ENCODE measurements at places on chromosomes 7 and 10.

DNA sequence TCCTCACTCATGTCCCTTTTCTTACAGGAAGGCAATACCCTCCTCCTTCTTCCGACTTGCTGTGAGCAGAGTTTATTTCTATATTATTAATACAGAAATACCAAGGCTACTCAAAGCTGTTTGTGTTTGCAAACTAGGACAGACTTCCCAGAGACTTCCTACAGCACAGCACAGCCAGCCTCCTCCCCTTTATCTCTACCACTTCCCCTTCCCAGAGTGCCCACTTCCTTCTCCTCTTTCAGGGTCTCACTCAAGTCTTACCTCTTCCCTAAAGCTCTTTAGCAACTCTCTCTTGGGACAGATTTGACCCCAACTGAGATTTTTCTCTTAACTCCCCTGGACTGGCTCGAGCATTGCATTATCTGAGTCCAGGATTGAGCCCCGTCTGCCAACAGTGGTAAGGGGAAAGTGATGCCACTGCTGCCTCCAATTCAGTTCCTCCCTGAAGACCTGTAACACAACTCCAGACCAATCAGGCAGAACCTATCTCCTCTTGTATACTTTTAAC lies 5.5 kb upstream of the LRGUK start:
- H3K27ac ChIP-seq = no peak overlapping the region
- no peak for ATAC-seq
- H3K4me1 ChIP-seq = peaks cover 8% of the 10 kb centered on the region
- no peaks in the 10 kb centered on the region for H3K36me3 ChIP-seq
- no peaks in the 10 kb centered on the region for H3K27me3 ChIP-seq
- H3K4me3 ChIP-seq = no peak overlapping the region

- H3K27ac ChIP-seq = no peak overlapping the region
- H3K36me3 ChIP-seq = no peaks in the 10 kb centered on the region
- peaks cover 40% of the 10 kb centered on the region for H3K4me1 ChIP-seq
- H3K4me3 ChIP-seq = no peak overlapping the region
- no peaks in the 10 kb centered on the region for H3K27me3 ChIP-seq
Measured at GRCh38 chr7:28293527-28293835, 112.9 kb upstream of the JAZF1 start.

- H3K4me1 ChIP-seq = no peaks in the 10 kb centered on the region
- no peak for ATAC-seq
- no peaks in the 10 kb centered on the region for H3K36me3 ChIP-seq
- no peak overlapping the region for H3K27ac ChIP-seq
- no peak overlapping the region for H3K4me3 ChIP-seq
Measured at GRCh38 chr10:118102121-118102520, 55.4 kb upstream of the RAB11FIP2 start.

GRCh38 chr10:124874-125273 lies 10.4 kb upstream of the ZMYND11 start:
- H3K27ac ChIP-seq = no peak overlapping the region
- no peak for ATAC-seq
- no peak overlapping the region for H3K4me3 ChIP-seq
- H3K4me1 ChIP-seq = peaks cover 12% of the 10 kb centered on the region

GRCh38 chr7:31751726-31752125 lies 64.7 kb downstream of the PPP1R17 start:
- no peaks in the 10 kb centered on the region for H3K36me3 ChIP-seq
- ATAC-seq = no peak
- H3K4me1 ChIP-seq = no peaks in the 10 kb centered on the region
- H3K27ac ChIP-seq = no peak overlapping the region

GRCh38 chr7:101935521-101936141 lies 118.2 kb downstream of the CUX1 start:
- H3K4me1 ChIP-seq = peaks cover 48% of the 10 kb centered on the region
- H3K27ac ChIP-seq = peak overlapping the region; percentile 66
- peaks cover under 1% of the 10 kb centered on the region for H3K36me3 ChIP-seq
- peak overlapping the region; percentile 55 for H3K4me3 ChIP-seq

DNA sequence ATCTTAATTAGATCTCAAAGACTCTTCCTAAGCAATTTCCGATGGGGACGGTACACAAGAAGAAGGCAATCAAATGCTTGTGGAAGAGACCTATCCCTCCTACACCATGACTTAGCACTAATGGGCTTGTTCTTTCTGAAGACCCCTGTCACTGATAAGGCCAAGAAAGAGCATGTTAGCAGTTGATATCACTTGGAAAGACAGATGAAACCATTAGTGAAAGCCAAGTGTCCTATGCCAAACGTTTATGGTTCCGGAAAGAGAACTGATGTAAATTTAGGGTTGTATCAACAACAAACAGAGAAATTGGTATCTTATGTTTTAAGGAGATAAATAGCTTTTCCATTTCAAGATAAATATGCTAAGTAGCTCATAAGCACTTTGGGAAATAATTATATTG lies 6.5 kb downstream of the UROS start:
- H3K4me3 ChIP-seq = no peak overlapping the region
- H3K27me3 ChIP-seq = no peaks in the 10 kb centered on the region
- H3K36me3 ChIP-seq = peaks cover 30% of the 10 kb centered on the region
- no peak for ATAC-seq
- H3K4me1 ChIP-seq = peaks cover 8% of the 10 kb centered on the region

DNA sequence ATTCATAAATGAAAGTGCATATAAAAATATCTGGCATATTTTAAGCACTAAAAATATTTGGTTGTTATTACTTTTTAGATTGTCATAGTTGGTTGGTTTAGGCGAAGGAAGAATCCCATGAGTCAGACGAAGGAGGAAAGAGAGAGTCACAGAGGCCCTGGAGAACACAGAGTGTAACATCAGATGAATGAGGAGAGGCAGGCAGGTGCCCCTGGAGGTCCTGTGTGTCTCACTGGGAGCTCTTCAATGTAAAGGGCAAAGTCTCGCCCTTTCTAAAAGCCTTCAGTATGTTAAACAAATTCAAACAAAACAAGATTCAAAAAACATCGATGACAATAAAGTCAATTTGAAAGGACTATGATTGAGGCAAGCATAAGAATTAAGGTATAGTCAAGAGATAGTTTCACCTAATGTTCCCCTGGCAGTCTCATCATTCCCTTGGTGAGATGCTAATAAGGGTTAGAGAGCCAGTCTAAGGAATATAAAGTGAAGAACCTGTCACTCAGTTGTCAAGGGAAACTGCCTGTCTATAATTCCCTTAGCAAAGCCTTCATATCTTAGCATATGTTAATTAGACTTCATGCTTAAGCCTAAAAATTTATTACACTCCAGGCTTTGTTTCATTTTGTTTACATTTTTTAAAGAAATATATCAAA lies 194.3 kb downstream of the TPK1 start:
- no peak overlapping the region for H3K27ac ChIP-seq
- no peaks in the 10 kb centered on the region for H3K27me3 ChIP-seq
- no peak for ATAC-seq
- H3K4me3 ChIP-seq = no peak overlapping the region
- no peaks in the 10 kb centered on the region for H3K4me1 ChIP-seq

GRCh38 chr7:5525271-5526099 lies 101.9 kb upstream of the TNRC18 start:
- peaks cover 51% of the 10 kb centered on the region for H3K36me3 ChIP-seq
- ATAC-seq = no peak
- H3K27me3 ChIP-seq = no peaks in the 10 kb centered on the region
- peaks cover 57% of the 10 kb centered on the region for H3K4me1 ChIP-seq
- H3K4me3 ChIP-seq = peak overlapping the region; percentile 97

DNA sequence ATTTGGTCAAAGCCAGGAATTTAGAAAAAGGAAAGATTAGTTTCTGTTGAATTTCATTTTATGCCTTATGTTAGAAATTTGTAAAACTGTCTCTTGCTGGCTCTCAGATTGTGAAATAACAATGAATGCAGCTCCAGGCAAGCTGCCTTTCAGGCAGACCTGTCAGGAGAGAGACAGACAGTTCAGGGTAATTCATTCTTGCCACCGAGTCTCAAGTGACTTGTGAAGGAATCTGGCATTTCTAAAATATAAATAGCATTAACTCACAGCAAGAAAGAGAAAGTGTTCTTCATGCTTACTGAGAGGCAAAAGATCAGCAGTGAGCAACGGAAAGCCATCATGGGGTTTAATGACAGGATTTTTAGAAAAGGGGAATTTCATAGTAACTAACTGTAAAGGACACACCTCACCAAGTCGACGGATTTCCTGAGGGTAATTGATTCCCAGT lies 442.3 kb upstream of the AKR1E2 start:
- no peaks in the 10 kb centered on the region for H3K4me1 ChIP-seq
- no peak overlapping the region for H3K27ac ChIP-seq
- H3K27me3 ChIP-seq = no peaks in the 10 kb centered on the region
- H3K4me3 ChIP-seq = no peak overlapping the region

DNA sequence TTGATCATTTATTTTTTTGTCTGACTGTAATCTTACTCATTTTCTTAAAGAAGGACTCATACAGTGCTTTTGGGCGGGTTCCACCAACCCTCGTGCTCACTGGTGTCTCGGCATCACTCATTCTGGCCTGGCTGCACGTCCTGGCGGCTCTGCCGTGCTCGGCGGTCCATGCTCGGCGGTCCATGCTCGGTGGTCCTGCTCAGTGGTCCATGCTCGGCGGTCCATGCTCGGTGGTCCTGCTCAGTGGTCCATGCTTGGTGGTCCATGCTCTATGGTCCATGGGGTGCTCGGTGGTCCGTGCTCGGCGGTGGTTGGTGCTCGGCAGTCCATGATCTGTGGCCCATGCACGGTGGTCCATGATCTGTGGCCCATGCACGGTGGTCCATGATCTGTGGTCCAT lies 72.5 kb downstream of the WDR37 start:
- no peak overlapping the region for H3K4me3 ChIP-seq
- H3K4me1 ChIP-seq = peaks cover 2% of the 10 kb centered on the region
- no peaks in the 10 kb centered on the region for H3K27me3 ChIP-seq
- H3K36me3 ChIP-seq = peaks cover 78% of the 10 kb centered on the region
- no peak for ATAC-seq
- no peak overlapping the region for H3K27ac ChIP-seq

DNA sequence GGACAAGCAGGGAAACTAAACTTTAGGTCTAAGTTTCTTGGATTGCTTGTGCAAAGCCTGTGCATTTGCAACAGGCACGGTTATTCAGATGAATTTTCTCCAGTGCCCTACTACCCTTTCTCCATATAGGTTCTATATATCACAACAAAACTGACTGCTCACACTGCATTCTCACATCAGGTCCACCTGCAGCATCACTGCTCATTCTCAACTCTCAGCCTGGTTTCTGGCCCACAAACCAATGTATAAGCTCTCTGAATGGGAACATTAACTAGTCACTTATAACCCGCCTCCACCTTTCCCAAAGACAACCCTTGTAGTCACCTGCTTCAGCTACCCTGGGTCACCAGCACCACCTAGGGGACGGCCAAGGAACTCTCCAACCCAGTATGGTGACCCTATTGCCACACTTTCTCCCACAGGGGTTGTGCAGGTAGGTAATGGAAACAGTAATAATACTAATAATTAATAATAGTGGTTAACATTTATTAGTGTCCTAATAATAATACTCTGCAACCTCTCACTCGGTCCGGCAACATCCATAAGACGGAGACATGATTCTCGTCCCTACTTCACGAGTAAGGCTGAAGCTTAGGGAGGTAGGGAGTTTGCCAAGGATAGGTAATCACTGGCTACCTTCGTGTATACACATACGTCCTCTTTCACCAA lies 97.3 kb downstream of the CLEC2L start:
- no peak overlapping the region for H3K27ac ChIP-seq
- no peaks in the 10 kb centered on the region for H3K27me3 ChIP-seq
- no peak overlapping the region for H3K4me3 ChIP-seq
- no peaks in the 10 kb centered on the region for H3K4me1 ChIP-seq
- H3K36me3 ChIP-seq = peaks cover 57% of the 10 kb centered on the region
- peak; percentile 48 for ATAC-seq

- no peaks in the 10 kb centered on the region for H3K36me3 ChIP-seq
- no peak overlapping the region for H3K27ac ChIP-seq
- H3K4me3 ChIP-seq = no peak overlapping the region
- H3K27me3 ChIP-seq = no peaks in the 10 kb centered on the region
- no peak for ATAC-seq
Measured at GRCh38 chr10:51063659-51064535, 10.4 kb upstream of the PRKG1 start.

GRCh38 chr7:100894860-100895700 lies 608 bp downstream of the ACHE start:
- H3K4me3 ChIP-seq = peak overlapping the region; percentile 55
- peaks cover 89% of the 10 kb centered on the region for H3K27me3 ChIP-seq
- H3K27ac ChIP-seq = no peak overlapping the region
- H3K36me3 ChIP-seq = no peaks in the 10 kb centered on the region
- peaks cover 39% of the 10 kb centered on the region for H3K4me1 ChIP-seq
- peak; percentile 43 for ATAC-seq

DNA sequence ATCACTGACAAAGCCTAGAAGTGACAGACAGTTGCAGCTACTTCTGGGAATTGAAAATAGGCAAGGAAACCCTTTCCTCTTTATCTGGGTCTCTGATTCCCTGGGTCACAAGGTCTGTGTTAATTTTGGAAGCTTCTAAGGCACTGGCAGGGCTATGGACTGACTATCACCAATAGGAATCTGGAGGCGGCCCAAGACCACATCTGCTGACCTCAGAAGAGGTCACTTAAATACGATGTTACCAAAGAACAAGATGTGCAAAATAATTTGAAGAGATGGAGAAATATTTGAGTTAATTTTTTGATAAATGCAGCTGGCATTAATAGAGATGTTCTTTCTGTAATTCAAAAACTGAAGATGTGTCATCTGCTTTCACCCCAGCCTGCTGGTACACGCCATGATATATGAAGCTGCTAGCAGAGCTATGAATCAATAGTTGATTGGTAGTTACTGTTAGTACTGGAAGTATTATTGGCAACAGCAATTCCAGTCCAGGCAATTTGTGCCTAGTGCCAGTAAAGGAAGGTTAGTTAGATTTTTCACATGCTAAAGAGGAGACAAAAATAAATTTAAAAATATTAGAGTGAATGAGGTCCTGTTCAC lies 5.5 kb upstream of the STEAP4 start:
- no peaks in the 10 kb centered on the region for H3K4me1 ChIP-seq
- no peak overlapping the region for H3K27ac ChIP-seq
- H3K27me3 ChIP-seq = no peaks in the 10 kb centered on the region
- ATAC-seq = no peak
- H3K36me3 ChIP-seq = no peaks in the 10 kb centered on the region

DNA sequence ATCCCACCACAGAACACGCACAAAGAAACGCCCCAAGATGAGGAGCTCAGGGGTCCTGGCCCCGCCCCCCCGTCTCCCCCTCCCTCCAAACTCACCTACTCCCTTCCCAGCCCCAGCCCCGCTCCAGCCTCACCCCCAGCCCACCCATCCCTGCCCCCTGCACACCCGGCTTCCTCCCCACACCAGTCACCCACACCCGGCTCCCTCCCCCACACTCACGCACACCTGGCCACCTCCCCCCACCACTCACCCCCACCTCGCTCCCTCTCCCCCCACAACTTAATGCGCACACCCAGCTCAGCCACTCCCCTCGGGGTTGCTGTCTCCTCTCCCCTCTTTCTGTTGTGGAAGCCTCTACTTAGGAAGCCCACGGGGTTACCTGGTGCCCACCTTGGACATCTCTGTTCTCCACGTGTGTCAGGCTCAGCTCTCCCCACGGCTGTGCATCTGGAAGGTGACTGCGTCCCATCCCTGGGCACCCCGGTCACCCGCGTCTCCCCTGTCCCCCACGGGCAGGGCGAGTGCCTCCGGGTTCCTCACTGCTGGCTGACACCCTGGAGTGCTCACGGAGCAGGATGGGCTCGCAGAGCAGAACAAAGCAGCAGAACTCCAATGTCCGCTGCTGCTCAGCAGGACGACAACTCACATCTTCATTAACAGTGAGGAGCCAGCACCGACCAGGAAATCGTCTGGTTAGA lies 166.8 kb downstream of the USP6NL start:
- no peak overlapping the region for H3K4me3 ChIP-seq
- H3K27me3 ChIP-seq = no peaks in the 10 kb centered on the region
- H3K4me1 ChIP-seq = peaks cover 70% of the 10 kb centered on the region
- no peaks in the 10 kb centered on the region for H3K36me3 ChIP-seq
- no peak for ATAC-seq

- no peak overlapping the region for H3K27ac ChIP-seq
- H3K27me3 ChIP-seq = peaks cover 81% of the 10 kb centered on the region
- H3K36me3 ChIP-seq = no peaks in the 10 kb centered on the region
- peaks cover 18% of the 10 kb centered on the region for H3K4me1 ChIP-seq
Measured at GRCh38 chr7:103447073-103447960, 1.3 kb upstream of the SLC26A5 start.

All from stimulated activated memory B cell treated with anti-CD40 and anti-IgM and Interleukin-4, amounts not matched to agents 10 μg/mL and 1 μg/mL and 100 μg/mL, for 72 hours (primary cell).